ENCODE measurements at places on chromosomes 11 and 22.
A peak's percentile ranks its signal among the peaks of the same experiment; 100 is the strongest.

DNA sequence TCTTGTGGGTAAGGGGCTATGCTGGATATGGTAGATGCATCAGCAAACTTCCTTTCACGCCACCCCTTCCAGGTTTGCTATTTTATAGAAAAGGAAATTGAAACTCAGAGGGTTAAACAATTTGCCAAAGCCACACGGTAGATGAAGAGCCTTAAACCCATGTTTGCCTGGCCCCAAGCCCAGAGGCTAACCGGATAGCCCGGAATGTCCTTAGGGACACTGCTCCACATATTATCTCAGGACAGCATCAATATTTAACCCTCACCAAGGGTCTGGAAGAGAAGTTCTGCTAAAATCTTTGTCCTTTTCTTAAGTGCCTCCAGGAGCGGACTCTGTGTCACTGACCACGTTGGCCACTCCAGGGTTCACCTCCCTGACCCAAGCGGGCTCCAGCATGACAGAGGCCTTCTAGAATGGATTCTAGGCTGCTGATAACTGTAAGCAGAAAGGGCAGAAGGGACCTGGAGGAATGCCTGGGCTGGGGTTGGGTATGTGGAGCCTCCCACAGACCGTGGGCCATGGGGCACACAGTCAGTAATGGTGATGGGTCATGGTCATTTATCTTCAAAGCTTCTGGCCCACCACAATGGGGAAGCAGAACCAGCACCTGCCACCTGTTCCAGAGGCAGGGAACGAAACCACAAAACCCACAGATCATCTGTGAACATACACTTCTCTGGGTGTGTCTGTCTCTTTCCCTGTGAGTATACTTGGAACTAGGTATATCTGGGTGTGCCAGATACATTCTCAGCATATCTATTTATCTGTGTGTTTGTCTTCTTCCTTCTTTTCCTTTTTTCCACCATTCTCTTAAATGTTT is 5.4 kb upstream of the TMEM86A start:
- no peak for DNase-seq

GRCh38 chr11:86559311-86559945 is 113.0 kb downstream of the ME3 start:
- no peak for DNase-seq

DNA sequence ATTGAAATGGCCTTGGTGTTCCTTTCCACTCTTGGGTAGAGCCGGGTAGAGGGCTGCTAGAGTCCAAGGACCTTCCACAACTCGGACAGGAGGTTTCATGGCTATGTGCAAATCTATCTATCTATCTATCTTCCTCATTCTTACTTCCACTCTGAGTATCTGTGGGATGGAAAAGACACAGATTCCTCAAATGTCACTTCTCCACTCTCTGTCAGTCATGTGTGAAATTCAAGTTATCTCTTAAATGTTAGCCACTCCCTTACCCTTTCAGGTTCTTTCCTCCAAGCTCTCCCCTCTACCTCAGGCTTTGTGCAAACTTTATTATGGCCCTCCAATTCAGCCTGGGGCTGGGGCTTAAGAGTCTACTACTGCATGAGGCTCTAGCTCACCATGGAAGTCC is 84.3 kb downstream of the GDPD4 start:
- DNase-seq: no peak

DNA sequence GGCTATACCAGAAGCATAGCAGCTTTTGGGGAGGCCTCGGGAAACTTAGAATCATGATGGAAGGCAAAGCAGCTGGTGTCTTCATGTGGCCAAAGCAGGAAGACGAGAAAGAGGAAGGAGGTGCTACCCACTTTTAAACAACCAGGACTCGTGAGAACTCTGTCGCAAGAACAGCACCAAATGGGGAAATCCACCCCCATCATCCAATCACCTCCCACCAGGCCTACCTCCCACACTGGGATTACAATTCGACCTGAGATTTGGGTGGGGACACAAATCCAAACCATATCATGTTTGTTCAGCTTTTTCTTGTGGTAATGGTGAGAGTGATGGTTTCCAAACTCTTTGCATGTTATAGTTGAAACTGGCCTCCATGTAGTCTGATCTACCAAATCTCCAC is 32.5 kb upstream of the OR10D3 start:
- DNase-seq: no peak

DNA sequence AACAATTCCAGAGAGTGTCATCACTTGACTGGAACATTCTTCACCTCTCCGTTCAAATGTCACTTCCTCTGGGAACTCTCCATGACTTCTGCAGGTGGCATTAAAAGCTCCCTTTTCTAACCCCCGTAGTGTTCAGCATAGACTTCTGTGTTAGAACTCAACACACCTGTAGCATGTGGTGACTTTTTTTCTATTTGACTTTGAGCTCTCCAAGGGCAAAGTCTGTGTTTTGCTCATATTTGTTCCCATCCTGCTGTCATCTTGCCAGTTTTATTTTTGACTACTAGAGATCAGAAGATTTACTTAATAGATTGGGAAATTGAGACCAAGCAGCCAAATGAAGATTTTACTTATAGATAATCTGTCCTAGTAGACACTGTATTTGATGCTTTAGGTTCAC is 367.1 kb downstream of the INSC start:
- no peak for DNase-seq

- DNase-seq: no peak
Measured at GRCh38 chr11:127576210-127576609, 575.6 kb upstream of the KIRREL3 start.

- no peak for DNase-seq
Measured at GRCh38 chr11:12884751-12885318, 124.3 kb upstream of the RASSF10 start.

DNA sequence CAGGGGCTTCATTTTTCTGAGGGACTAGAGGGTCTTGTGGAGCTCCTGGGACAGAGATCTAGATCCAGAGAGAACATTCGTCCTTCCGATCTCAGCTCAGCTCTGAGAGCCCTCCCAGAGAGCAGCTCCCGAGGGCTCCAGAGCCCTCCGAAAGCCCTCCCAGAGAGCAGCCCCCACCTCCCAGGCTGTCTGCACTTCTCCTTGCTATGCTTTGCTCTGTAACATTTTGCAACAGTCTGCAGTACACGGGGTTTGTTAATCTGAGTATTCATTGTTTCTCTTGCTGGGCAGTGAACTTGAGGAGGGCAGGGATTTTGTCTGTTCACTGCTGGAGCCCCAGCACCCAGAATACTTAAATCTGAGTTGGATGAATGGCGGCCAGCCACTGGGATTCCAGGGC is 2.6 kb downstream of the GGA1 start:
- no peak for DNase-seq

GRCh38 chr22:27420817-27421361 is 380.7 kb downstream of the MN1 start:
- no peak for DNase-seq

DNA sequence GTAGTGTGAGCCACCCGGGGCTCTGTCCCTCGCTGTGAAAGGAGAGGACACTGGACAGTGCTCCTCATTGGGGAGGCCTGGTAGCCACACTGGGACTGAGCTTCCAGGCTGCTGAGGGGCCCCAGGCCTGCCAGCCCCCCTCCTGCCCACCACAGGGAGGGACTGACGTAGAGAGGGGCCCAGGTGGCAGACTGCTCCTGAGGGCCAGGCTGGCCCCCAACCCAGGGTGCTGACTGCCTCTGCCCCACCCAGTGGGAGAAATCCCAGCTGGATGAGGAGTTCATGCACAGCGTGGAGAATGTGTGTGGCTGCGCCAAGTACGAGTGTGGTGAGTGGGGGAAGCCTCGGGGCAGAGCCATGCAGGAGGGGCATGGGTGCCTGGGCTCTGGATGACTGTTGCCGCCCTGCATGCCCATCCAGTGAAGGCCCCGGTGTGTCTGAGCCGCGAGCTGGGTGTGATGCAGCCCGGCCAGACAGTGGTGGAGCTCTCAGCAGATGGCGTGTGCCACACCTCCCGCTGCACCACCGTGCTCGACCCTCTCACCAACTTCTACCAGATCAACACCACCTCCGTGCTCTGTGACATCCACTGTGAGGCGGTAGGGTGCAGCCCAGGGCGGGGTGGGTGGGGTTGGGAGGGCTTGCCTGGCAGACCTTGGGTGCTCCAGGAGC is 78.7 kb upstream of the MYOD1 start:
- DNase-seq: no peak

DNA sequence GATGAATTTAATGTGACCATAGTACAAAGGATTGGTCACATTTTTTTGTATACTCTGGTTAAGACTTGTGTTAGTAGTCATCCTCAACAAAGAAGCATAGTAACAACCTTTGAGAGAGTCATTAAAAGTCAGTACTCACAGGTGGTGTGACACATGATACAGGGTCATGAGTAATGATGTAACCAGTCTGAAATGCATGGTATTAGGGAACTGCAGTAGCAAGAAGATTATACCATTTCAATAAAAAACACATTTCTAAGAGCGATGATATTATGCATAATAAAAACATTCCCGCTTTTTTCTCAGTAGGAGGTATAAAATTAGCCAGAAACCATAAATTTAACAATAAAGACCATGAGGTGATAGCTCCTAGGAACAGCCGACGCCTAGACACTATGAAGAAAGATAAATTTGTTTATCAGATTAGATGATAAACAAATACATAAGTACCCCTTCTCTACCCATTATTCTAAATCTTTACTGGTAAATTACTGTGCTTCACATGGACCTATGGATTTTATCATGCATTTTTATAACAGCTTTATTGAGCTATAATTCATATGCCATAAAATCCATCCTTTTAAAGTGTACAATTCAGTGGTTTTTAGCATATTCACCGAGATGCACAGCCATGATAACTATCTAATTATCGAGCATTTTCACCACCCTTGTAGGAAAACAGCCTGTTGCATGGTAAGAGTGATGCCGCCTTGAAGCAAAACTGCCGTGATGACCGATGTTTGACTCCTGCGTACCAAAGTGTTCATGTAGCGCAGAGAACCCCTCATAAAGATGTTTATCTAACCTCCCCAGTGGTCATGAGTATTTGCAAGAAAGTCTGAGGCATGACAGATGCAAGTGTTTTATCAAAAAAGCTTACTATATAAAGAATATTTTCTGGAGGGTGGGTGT is 41.8 kb downstream of the TMPRSS5 start:
- no peak for DNase-seq

DNA sequence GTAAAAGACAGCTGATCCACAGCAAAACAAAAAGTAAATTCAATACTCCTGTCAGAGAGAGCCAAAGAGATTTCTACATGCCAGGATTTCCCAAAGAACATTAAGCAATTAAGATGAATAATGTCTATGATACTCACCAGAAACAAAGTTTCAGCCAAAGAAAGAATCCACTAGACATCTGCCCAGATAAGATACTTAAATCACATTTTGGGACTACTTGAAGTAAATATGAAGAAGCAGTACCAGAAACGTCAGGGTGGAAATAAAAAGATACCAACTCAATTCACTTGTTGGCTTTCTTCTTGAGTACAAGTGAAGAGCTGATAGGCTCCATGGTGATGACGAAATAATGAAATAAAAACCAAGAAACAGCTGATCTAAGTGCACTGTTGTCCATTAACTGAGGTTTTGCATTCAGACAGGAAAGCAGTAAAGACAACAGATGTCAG is 31.6 kb upstream of the ARHGAP32 start:
- no peak for DNase-seq

- DNase-seq: no peak
Measured at GRCh38 chr11:45365961-45366618, 79.9 kb upstream of the SYT13 start.

GRCh38 chr22:40065981-40066380 is 71.2 kb downstream of the FAM83F start:
- DNase-seq: no peak

- DNase-seq: peak; percentile 25
Measured at GRCh38 chr11:116925050-116925449, 87.6 kb upstream of the APOA1 start.

- DNase-seq: no peak
Measured at GRCh38 chr11:88377646-88378045, 40.1 kb upstream of the CTSC start.

- no peak for DNase-seq
Measured at GRCh38 chr22:37803639-37804351, 3.9 kb upstream of the GCAT start.

DNA sequence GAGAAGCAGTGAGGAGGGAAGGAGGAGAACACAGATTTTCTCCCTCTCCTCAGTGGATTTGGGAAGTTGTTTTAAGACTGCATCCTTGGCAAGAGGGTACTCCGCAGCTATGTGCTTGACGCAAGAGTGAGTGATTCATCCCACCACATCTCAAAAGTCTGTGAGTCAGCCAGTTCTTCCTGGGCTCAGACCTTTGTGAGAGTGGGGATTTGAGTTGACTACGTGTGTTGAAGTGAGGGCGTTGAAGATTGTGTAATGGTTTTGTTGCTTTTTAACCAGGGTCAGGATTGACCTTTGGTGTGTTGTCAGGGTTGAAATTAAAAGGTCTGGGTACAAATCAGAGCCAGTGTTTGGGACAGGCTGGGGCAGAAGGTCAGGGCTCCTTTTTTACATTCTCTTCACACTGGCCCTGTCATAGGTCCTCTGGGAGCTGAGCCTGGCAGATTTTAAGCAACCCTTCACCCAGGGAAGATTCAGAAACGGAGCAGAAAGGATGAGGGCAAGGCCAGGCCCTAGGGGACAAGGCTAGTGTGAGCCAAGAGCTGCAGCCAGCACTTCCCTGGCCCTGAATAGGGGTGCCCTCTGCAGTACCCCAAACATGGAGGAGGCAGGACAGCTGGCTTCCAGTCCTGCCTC is 4.2 kb upstream of the C11orf86 start:
- peak; percentile 74 for DNase-seq

DNA sequence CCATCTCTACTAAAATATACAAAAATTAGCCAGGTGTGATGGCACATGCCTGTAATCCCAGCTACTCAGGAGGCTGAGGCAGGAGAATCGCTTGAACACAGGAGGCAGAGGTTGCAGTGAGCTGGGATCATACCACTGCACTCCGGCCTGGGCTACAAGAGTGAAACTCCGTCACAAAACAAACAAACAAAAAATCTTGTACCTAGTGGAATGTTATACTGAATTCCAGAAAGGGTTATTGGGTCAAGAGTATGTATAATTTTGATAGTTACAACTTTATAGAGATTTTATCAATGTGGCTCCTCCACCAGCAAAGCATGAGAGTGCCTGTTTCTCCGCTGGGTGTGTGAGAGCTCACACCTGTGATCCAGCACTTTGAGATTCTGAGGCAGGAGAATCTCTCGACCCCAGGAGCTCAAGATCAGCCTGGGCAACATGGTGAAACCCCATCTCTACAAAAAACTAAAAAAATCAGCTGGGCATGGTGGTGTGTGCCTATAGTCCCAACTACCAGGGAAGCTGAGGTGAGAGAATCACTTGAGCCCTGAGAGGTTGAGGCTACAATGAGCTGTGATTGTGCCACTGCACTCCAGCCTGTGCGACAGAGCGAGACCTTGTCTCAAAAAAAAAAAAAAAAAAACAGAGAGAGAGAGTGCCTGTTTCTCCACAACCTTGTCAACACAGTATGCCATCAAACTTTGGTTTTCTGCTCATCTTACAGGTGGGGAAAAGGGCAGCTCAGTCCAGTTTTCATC is 12.7 kb upstream of the FOLR1 start:
- no peak for DNase-seq

DNA sequence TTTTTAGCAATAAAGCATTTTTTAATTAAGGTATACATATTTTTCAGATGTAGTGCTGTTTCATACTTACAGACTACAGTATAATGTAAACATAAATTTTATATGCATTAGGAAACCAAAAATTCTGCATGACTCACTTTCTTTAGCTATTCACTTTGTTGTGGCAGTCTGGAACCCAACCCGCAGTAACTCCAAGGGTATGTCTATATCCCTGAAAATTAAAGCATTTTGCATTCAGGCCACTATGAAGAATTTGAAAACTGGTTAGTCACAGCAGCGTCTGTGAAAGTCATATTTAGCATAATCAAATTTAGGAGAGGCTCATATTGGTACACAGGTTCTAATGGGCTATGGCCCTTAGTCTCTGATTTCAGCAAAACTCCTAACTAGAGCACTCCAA is 46.8 kb downstream of the BBOX1 start:
- DNase-seq: no peak
